Posterior cingulate gyrus (tissue), 11 donors: ENCODE measurements at places on chromosomes 7 and 10.

- no peak for DNase-seq
These were observed 57.8 kb downstream of the HHEX start for GRCh38 chr10:92747600-92747999.

GRCh38 chr7:142301299-142301698 lies 43.4 kb upstream of the PRSS58 start:
- DNase-seq = no peak

- no peak for DNase-seq
These were observed 117.9 kb downstream of the NKX6-2 start for GRCh38 chr10:132668048-132668394.

GRCh38 chr10:119325131-119325530 lies 117.8 kb downstream of the GRK5 start:
- no peak for DNase-seq

- DNase-seq = no peak
These were observed 41.1 kb downstream of the SUGCT start for GRCh38 chr7:40175725-40176510.

- DNase-seq = no peak
These were observed 75.7 kb upstream of the MSRB2 start for GRCh38 chr10:23019633-23020032.

DNA sequence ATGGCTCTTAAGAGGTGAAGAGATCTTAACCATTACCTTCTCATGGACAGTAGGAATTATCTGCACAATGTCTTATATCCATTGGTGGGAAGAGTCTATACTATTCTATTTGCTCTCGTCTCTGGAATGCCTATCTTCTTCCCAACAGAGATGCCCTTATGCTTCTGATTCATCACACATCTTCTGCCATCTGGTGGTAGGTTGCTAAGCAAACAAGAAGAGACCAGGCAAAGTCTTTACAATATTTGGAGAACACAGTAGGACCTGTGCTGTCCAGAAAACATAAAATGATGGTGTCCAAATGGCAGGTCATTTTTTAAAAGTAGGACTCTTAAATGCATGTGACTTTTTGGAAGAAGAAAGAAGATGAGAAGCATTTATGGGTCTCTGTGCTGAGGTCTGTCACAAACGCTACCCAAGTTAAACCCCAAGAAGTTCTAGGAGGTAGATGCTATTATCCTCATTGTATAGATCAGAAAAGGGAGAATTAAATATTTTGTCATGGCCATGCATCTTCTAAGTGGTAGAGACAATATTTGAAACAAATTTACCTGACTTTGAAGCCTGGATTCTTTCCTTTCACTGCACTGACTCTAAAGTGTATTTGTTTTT lies 67.8 kb upstream of the NXPH1 start:
- no peak for DNase-seq

- peak; percentile 86 for DNase-seq
These were observed 8.6 kb downstream of the BTBD16 start for GRCh38 chr10:122279725-122280141.

GRCh38 chr10:70664702-70665195 lies 7.6 kb upstream of the ADAMTS14 start:
- DNase-seq = peak; percentile 73

GRCh38 chr7:108525327-108525984 lies 479 bp downstream of the PNPLA8 start:
- DNase-seq = no peak

- no peak for DNase-seq
These were observed 23.3 kb downstream of the AP5Z1 start for GRCh38 chr7:4798706-4799235.

GRCh38 chr10:94214481-94214893 lies 148.3 kb downstream of the NOC3L start:
- DNase-seq = no peak

DNA sequence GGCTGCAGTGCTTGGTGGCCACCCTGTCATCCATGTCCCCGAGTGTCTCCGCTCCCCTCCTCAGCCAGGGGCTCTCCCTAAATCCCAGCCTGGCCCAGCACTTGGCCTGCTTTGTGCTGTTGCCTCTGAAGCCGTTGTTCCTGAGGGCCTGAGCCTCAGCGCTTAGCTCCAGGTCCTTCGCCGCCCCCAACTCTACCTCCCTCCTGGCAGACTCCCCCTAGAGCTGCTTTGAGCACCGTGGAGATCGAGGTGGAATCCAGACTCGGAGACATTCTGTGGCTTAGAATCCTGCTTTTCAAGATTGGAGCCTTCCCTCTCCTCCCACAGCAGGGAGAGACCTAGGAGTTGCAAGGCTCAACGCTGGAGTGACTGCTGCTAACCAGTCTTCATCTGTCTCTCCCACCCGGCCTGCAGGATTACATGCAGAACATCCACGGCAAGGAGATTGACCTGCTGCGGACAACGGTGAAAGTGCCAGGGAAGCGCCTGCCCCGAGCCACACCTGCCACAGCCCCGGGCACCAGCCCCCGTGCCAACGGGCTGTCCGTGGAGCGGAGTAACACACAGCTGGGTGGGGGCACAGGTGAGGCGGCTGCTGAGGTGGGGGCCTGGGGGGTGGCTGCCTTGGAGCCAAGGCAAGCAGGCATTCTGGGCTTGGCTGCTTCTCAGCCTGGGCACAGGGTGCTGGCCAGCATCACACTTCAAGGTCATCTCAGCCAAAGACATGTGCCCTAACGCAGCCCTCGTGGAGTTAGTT lies 33.3 kb downstream of the GBX1 start:
- no peak for DNase-seq

GRCh38 chr10:106280896-106281460 lies 883.5 kb downstream of the SORCS1 start:
- DNase-seq = no peak

DNA sequence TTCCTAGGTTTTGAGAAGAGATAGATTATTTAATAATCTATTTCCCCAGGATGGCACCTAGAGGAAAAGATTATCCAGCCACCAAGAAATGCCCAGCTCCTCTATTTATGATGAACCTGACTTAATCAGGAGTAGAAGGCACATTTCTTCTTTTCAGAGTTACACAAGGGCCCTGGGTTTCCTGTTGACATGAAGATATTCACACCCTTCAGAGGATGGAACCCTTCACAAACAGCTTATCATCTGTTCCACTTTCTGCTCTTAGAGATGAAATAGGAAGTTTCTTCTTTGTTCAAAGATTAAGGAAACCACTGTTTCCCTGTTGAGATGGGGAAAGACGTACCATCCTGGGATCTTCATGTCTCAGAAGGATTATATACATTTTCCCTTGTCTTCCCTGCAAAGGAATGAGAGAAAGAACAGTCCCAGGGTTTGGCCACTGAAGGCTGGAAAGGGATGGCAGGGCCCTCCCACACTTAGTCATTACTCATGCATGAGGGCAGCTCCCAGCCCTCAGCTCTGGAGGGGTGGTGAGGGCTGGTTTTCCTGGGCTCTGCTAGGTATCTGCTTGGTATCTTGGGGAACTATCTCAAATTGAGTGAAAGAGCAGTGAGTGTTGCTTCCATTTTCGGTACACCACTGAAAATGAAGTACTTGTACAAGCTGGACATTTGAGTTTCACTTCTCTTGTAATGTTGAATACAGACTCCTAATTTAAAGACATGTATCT lies 64.0 kb downstream of the MTPAP start:
- no peak for DNase-seq

DNA sequence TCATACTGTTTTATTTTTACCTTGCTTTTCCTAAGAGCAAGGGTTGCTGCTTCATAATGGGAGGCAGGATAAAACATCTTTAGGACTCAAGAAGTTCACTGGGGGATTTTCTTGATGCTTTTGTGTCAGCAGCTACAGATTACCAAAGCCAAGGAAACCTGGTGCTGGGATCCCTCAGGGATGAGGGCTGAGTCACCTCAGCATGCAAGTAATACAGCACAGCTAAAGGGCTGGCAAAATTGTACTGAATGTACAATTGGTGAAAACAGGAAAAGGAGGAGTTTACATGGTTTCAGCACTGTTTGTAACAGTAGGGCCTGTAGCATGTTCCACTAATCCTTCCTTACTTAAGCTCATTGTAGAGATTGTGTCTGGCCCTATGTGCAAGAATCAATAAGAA lies 1056.8 kb downstream of the SORCS1 start:
- DNase-seq = no peak

DNA sequence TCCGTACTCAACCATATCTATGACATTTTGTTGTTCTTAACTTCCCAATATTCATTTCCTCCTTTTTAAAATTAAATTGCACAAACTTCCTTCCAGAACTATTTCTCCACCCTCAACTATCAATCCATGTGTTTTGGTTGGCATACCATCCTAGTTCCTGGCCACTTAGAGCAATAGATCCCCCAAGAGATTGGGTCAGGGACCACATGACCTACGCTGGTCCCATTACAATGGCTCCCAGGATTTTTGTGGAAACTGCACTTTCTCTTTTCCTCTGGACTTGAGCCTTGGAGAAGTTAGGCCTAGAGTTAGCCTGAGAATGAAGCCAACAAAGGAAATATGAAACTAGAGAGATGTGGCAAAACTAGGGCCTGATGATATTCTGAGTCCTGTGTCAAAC lies 55.7 kb upstream of the CASD1 start:
- DNase-seq = no peak

- DNase-seq = no peak
These were observed 289.5 kb upstream of the PFKP start for GRCh38 chr10:2777666-2778355.
